ENCODE measurements at places on chromosomes 1 and 21. TPM values are rescaled to one million over a fixed set of nuclear protein-coding genes. Genes with fewer than 3 reads are reported as not detected.

The OR2T29 gene
- not detected for total RNA-seq

The DDR2 gene
- 5.9 TPM for total RNA-seq

The RAB13 gene
- total RNA-seq = 63.1 TPM

The ZSCAN20 gene
- 5.1 TPM for total RNA-seq

The ALX3 gene
- total RNA-seq = not detected

The SLC6A9 gene
- total RNA-seq = 62.2 TPM
